ENCODE measurements at places on chromosomes 2 and 18.

GRCh38 chr2:51219468-51219867, 187.5 kb upstream of the NRXN1 start:
- DNase-seq = no peak

GRCh38 chr2:148730085-148730484, 85.5 kb downstream of the EPC2 start:
- DNase-seq = peak; percentile 25

- DNase-seq = no peak
Observed at GRCh38 chr2:233835230-233836186, 18.8 kb downstream of the HJURP start.

- no peak for DNase-seq
Observed at GRCh38 chr2:232966122-232966521, 46.9 kb downstream of the NGEF start.

- DNase-seq = no peak
Observed at GRCh38 chr18:23945416-23946079, 69.0 kb upstream of the TTC39C start.

DNA sequence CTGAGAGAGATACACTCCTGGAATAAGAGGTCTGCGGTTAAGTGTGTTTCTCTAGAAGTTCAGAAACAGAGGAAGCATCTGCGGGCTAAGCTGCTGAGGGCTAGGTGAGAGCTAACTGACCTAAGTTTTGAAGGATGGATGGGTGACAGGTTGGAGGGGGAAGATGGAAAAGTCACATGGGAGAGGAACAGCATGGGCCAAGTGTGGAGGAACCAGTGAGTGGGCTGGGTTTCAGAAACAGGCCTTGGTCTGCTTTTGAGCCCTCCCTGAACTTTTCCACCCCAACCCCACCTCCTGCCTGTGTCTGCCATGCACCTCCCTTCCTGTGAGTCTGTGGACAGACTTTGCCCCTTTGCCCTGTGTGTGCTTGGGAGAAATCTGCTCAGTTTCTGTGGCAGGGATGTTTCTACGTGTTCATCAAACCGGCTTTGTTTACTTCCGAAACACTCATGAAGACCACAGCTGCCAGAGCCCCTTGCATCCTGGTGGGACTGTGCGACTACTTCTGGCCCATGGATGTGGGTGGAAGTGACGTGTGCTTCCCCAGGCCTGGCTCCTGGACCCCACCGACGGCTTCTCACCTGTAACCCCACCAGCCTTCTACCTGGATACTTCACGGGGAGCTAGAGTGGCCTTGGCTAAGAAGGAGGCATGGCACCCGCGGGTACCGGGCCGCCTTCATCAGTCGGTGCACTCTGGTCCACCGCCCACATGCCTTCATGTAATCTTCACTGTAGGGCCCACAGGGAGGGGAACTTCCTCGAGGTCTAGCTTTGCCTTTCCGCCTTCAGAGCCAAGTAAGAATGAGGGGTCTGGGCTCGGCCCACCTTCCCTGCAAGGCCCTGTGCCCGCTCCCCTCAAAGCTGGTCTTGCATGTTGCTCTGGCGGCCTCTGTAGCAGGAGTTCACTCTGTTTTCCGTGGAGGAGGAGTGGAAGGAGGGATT, 1.4 kb upstream of the HPCAL1 start:
- DNase-seq = no peak

GRCh38 chr2:154400563-154401290, 297.8 kb upstream of the KCNJ3 start:
- DNase-seq = no peak

DNA sequence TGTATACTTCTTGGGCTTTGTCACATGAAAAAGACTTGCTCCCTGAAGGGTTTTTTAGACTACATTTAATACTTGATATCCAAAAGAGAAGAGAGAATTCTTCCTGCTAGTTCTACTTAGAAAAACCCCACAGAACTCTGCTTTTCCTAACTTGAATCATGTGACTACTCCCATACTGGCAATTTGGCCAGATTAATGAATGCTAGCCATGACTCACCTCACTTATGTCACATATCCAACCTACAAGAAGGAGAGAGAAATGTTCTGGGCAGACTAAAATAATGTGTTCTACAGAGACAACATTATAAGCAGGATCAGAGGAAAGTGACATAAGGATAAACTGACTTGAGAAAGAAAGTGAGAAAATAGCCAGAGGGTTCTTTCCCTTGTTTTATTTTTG, 249.3 kb upstream of the GULP1 start:
- DNase-seq = peak; percentile 78

DNA sequence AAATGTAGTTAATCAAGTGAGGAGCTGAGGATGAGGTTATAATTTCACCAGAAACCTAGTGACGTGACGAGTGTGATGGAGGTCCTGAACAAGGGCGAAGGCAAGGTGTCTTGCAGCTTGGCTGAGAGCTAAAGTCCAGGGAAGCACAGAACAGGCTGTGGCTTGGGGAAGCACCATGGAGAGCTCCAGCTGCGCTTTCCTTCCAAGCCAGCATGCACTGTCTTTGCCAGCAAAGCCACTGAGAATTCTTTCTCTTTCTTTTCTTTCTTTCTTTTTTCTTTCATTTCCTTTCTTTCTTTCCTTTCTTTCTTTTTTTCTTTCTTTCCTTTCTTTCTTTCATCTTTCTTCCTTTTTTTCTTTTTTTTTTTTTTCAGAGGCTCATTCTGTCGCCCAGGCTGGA, 239.3 kb downstream of the FBXO15 start:
- DNase-seq = peak; percentile 23

DNA sequence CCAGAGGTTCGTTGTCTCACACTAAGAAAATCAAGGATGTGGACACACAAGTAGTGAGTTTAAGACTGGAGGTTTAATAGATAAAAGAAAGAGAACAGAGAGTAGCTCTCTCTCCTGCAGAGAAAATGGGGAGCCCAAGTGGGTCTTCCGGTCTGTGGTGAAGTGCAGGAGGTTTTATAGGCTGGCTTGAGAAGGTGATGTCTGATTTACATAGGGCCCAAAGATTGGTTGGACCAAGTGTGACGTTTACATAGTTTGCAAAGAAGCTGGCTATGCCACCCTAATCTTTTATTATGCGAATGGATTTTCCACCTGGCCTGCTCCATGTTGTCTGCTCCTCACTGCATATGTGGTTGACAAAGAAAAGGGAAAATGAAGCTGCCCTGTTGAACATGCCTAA, 430.4 kb upstream of the TRIB2 start:
- no peak for DNase-seq

DNA sequence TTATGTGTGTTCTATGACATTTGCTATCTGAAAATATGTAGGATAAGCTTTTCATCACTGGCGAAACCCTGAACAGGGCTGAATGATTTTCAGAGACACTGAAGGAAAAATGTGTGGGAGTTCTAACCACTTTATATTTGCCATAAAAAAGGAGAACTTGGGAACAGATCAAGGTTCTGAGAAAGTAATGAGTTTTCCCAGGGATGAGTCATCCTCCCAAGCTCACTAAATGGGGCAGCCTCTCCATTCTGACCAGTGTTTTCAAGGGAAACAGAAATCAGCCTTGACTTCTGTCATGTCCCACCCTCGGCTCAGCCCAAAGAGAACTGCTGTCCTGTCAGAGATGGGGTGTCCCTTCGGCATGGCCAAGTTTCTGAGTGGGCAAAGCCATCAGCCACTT, 2109.8 kb upstream of the CELF4 start:
- DNase-seq = peak; percentile 21

DNA sequence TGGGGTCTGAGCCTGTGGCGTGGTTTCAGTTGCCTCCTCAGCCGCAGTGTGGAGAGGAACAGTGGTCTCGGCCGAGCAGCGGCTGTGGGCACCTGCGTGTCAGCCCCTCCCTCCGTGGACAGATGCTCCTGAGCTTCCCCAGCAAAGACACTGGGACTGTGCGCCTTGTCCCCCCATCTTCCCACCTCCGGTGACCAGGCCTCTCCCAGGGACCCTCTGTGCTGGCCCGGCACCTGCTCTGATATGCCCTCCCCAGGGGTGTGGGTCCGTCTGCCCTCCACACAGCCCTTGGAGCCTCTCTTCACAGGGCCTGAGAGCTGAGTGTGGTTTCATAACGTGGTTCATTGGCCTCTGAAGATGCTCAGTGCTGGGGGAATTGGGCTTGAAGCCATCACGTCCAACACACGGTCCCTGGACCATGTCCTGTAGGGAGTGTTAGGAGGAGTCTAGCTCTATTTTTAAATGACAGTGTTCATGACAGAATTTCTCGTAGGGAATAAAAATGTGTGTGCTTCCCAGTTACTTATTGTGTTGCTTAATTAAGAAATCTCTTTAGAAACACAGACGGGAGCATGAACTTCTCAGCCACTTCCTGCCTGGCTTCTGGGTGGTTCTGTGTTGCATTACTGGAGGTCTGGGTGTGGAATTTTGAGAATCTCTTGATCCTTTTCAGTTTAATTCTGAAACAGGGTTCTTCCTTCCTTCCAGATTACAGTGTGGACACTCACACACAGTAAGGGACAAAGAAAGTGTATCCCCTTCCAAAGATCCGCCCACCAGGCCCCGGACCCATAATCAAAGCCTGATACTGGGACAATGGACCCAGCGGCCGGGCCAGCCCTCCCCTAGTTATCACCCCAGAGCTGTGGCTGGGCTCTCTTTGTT, 110.7 kb downstream of the NFATC1 start:
- DNase-seq = no peak

- DNase-seq = no peak
Observed at GRCh38 chr2:226270285-226271058, 529.1 kb downstream of the IRS1 start.

Data from foreskin fibroblast (primary cell).